ENCODE measurements at places on chromosomes 2 and 18. TPM values are rescaled to one million over a fixed set of nuclear protein-coding genes. Genes with fewer than 3 reads are reported as not detected.

DNA sequence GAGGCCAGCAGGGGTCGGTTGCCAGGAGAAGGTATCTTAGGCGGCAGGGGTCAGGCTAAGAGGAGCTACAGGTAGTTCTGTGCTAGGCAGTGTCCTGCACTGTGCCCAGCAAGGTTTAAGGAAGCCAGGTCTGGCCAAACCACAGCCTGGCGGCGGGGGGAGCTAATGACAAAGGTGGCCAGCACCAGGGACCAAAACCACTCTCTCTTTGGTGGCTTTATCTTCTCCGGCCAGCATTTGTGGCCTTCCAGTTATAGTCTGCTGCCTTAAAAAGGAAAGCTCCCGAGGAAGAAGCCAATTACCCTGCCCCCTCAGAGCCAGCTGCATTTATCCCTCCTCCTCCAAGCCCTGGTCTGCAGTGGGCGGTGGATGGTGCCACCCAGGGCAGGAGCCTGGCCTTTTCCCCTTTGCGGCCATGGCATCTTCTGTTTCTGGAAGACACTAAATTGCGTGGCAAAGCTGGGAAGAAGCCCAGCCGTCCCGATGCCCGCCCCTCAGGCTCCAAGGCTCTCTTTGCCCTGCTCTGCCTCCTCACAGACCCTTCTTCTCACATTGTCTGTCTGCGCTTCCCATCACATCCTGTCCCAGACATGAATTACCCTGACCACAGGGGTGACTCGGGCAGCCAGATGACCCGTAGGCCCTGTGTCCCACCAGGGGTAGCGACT lies 94.6 kb downstream of the EN1 start:
- no peak for DNase-seq

GRCh38 chr18:40606996-40607395 lies 1348.0 kb upstream of the PIK3C3 start:
- no peak for DNase-seq

GRCh38 chr2:156466739-156467405 lies 30.7 kb downstream of the GPD2 start:
- DNase-seq = no peak

GRCh38 chr18:55376387-55376786 lies 211.6 kb downstream of the TCF4 start:
- DNase-seq = no peak

CTAGE1 gene
- total RNA-seq = not detected

- DNase-seq = no peak
Observed at GRCh38 chr2:68849579-68850030, 21.6 kb downstream of the BMP10 start.

CHST9 gene
- 23.9 TPM for total RNA-seq

TMEM169 gene
- total RNA-seq = 0.76 TPM

Measured in spleen (tissue), 13 donors.